H9 (cell line): ENCODE measurements at places on chromosomes 6 and 20. TPM values are rescaled to one million over a fixed set of nuclear protein-coding genes. Genes with fewer than 3 reads are reported as not detected.

The ADGRG6 gene
- total RNA-seq, result 2.2 and 2.5 TPM in 2 replicates

DNA sequence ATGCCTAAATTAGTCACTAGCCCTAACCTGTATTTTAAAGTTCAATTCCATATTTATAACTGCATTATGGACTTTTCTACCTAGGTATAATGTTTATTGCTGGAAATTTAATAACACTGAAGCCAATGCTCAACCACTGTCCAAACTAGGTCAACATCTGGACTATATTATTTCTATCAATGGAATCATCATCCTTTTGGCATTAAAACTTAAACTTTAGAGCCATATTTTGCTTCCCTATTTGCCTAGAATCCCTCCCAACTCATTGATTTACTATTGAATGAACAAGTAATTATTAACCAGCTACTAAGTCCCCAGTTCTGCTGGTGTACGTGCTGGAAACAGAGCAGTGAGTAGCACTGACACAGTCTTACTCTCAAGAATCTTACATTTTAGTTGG lies 291.7 kb upstream of the SPTLC3 start:
- no peak for DNase-seq

The TJAP1 gene
- total RNA-seq, result 45.1 and 49.2 TPM in 2 replicates

The SIRPB2 gene
- not detected in 2 replicates for total RNA-seq

DNA sequence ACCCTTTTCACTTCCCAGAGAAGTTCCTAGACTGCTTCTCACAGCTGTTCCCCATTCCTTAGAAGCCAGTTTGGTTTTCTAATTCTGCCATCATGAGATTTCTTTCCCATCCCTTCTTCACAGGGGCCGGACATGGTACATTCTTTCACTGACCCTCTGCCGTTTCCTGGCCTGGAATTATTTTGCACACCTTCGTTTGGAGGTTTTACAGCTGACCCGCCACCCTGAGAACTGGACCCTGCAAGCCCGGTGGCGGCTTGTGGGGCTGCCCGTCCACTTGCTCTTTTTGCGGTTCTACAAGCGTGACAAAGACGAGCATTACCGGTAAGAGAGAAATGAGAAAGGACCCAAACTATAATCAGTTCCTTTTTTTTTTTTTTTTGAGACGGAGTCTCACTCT lies 4.2 kb downstream of the C6orf136 start:
- DNase-seq, result no peak

The RXRB gene
- 14.8 and 16.8 TPM in 2 replicates for total RNA-seq

The OXT gene
- 0.64 TPM in 1 of 2 replicates, not detected in the other for total RNA-seq

The HLA-DQB1 gene
- 39.2 and 41.0 TPM in 2 replicates for total RNA-seq

GRCh38 chr6:149405823-149406765 lies 6.0 kb downstream of the SUMO4 start:
- DNase-seq, result no peak

DNA sequence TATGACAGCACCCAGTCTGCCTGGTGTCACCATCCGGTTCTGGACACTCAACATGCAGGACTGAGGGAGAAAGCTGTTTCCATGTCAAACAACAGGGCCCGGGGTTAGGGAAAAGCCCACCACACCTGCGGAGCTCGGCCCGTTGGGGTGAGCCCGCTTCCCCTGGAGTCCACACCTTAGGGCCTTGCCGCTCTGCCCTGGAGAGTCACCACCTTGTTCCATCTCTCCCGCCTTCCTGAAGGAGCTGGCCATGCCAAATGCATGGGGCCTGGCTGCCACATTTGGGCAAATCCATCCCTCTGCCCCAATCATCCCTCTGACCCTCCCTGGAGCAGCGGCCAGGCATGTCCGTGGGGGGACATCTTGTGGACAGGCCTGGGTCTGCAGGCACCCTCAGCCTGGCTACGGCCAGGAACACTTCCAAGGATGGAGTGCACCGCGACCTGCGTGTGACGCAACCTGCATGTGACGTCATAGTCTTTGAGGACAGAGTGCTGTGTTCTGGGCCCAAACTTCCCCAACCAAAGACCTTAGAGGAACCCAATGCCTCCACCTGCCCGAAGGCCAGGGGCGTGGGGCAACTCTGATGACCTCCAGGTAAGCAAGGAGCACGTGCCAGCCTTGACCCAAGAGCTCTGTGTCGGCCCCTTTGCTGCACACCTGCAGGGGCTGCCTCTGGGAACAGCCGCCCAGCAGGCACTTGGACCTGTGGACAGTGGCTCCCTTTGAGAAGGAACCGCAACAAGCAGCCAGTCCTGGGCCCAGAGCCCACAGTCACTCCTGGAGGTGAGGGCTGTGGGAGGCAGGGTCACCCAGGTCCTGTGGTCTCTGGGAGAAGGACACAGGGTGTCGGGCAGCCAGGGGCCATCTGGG lies 1.7 kb downstream of the CABLES2 start:
- peak; percentile 72 for DNase-seq

DNA sequence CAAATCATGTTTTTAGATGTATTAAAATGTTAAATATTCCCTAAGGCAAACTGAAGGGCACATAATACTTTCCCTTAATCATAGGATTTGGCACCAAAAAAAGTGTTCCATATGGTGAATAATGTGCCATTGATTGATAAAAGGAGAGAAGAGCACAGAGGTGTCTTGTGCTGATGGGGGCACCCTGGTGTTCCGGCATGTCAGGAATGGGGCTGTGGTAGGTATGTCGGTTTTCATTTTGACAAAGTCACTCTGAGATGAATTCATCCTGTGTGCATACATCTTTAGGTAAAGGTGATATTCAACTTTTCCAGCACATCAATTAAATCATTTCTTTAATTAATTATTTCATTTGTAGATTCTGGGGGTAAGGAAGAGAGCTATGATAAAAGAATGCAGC lies 36.8 kb downstream of the CENPW start:
- no peak for DNase-seq

DNA sequence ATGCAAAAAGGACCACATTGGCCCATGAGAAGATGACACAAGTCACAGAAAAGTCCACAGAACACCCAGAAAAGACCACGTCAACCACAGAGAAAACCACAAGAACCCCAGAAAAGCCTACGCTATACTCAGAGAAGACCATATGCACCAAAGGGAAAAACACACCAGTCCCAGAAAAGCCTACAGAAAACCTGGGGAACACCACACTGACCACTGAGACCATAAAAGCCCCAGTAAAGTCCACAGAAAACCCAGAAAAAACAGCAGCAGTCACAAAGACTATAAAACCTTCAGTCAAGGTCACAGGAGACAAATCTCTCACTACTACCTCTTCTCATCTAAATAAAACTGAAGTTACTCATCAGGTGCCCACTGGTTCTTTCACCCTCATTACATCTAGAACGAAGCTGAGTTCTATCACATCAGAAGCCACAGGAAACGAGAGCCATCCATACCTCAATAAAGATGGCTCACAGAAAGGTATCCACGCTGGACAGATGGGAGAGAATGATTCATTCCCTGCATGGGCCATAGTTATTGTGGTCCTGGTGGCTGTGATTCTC lies 11.2 kb downstream of the MUCL3 start:
- no peak for DNase-seq

- no peak for DNase-seq
Observed at GRCh38 chr6:41536795-41537758, 9.1 kb upstream of the FOXP4 start.

GRCh38 chr6:89768324-89768723 lies 51.3 kb downstream of the MDN1 start:
- DNase-seq, result no peak

The CCM2L gene
- 4.6 and 5.2 TPM in 2 replicates for total RNA-seq

GRCh38 chr6:144534180-144534579 lies 249.0 kb downstream of the UTRN start:
- DNase-seq, result no peak

- no peak for DNase-seq
Observed at GRCh38 chr20:23228912-23229311, 121.7 kb upstream of the NXT1 start.
